ENCODE measurements at places on chromosomes 16 and 17.

DNA sequence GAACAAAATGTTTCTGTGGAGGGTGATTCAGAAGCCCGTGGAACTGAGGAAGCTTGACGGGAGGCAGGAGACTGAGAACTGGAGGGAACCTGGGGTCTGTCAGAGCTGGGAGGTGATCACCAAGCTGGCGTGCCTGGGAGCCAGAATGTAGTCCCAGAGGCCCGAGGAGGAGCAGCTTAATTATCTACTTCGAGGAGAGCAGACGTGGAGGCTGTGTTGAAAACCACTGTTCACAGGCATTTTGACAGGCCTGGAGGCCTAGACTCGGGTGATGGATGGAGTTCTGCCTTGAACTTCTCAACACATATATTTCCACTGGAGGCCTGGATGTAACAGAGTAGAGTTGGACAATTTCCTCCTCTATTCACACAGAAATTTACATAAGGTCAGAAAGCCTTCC is 177.7 kb upstream of the SALL1 start:
- no peak for DNase-seq

DNA sequence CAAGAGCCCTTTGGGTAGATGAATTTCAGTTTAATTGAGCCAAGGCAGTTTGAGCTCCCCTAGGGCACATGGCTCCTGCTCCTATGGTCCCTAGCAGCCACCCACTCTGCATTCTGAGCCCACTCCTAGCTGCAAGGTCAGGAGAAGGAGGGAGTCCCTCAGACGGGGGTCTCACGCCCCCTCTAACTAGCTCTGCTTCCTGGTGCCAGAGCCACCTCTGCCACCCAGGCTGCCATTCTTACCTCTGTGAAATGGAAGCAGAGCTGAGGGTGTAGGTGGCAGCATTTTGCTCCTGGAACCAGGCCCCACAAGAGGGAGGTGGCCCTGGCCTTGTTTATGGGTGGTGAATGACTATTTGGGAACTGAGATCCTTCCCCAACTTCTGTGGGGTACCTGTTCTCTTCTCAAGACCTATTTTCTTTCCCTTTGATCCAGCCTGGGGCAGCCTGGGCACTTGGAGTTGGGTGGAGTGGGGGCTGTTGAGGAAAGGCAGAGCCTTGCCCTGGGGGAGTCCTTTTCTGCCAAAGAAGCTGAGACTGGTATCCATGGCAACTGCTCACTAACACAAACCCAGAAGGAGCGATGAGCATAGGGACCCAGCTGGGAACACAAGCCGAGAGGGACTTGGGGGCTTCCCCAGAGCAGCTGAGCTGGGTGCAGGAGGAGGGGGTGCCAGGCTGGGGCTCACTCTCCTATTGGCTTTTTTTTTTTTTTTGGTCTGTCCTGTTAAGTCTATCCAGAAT is 4.8 kb downstream of the SPNS2 start:
- no peak for DNase-seq

GRCh38 chr16:53601961-53602360 is 99.0 kb upstream of the AKTIP start:
- no peak for DNase-seq

DNA sequence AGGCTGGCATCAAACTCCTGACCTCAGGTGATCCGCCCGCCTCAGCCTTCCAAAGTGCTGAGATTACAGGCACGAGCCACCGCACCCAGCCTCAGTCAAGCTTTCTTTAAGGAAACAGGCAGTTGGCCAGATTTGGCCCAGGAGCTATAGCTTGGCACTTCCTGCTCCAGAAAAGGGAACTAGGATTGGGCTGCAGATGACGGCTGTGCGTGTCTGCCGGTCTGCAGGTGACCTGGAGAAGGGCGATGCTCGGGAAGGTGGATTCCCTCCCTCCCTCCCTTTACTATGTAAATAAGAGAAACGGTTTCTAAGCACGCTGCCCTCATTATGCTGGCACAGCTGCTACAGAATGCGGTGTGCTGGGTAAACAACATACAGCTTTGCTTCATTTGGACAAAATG is 215.9 kb downstream of the RPTOR start:
- no peak for DNase-seq

GRCh38 chr17:82235775-82236141 is 6.9 kb downstream of the SLC16A3 start:
- DNase-seq = no peak

DNA sequence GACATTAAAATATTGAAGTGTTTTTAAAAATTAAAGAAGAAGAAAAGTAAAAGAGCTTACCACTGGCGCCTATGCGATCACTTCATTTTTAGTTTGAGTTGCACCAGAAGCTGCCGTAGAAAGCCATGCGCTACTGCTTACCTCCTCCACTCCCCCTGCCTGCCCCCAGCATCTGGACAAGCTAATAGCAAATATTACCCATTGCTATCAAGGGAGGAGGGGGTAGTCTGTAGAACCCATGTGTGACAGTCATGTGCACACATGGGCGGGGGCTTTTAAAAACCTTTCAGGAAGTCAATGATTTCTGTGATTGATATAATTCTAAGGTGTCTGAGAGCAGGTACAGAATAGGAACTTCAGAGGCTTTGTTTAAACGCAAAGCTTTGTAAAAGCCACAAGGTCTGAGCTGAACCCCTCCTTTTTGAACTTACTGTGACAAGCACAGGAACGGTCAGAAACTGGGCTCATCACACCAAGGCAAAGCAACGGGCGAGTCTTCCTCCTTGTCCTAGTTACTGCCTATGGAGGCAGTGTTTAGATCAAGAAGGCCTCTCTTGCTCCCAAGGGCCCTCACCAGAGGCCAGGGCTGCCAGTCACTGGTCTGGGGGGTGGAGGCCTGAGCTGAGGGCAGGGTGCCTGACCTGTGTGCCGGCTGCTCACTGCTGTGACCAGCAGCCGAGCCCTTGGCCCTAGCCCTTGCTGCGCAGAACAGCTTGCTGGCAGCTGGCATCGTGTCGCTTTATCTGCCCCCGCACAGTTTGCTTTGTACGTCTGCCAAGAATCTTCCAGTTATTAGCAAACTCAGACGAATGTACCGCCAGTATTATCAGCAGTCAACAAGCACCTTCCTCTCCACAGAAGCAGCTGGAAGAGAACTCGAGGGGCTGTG is 15.0 kb downstream of the GINS2 start:
- no peak for DNase-seq

- no peak for DNase-seq
Measured at GRCh38 chr16:84532855-84533486, 28.5 kb upstream of the MEAK7 start.

DNA sequence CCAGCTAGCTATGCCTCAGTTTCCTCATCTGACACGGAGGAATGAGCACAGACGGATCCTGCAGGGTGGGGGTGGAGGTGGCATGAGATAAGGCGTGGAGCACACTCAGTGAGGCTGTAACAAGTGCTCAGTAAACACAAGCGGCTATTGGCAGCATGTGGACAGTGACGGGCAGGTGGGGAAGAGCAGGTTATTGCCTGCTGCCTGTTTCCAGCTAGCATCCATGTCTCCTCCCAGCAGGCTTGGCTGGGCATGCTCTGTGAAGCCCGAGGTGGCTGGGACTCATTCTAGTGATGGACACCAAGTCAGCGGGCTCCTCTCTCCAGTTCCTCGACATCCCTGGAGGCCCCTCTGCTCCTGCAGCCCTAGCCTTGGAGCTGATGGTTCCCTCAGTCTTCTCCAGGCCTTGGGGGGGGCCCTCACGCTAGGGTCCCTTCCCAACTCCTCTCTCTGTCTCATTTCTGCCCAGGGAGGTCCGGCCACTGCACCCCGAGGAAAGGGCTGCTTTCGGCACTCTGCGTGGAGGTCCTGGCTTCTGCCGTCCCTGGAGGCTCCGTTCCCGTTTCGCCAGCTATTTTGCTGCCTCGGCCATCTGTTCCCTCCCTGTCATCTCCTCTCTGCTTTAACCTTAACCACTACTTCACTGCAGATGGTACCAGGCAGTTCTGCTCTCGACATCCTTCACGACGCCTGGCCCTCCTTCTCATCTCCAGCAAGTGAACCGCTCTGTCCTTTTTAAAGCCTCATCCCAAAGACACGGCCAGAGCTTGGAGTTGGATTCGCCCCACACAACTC is 6.2 kb downstream of the RTN4RL1 start:
- no peak for DNase-seq

DNA sequence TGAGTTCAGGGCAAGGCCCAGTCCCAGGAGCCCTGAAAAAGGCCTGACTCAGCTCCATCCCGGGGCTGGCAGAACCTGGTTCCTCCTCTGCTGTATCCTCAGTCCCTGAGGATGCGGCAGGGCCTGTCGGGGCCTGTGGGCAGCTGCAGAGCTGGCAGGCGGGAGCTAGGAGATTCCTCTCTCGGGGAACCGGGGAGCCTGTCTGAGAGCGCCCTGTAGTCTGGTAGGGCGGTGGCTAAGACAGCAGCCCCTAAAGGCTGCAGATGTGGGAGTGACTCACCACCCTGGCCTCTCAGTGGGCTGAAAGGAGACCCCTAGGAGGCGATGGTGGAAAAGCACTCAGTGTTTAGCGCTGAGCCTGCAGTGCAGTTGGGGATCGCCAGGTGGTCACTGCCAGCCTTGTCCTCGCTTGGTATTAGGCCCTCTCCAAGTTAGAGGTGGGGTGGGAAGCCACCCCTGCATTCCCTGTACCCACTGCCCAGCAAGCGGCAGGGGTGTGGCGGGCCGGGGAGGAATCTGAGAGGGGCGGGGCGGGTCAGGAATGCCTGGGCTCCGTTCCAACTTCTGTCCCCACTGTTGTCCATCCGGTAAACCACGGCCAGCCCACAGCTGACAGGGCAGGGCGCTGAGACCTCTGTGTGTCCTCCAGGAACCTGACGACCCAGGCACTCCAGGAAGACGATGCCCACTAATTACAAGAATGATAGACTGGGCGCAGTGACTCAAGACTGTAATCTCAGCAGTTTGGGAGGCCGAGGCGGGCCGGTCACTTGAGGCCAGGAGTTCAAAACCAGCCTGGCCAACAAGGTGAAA is 29.5 kb upstream of the CDH1 start:
- no peak for DNase-seq

DNA sequence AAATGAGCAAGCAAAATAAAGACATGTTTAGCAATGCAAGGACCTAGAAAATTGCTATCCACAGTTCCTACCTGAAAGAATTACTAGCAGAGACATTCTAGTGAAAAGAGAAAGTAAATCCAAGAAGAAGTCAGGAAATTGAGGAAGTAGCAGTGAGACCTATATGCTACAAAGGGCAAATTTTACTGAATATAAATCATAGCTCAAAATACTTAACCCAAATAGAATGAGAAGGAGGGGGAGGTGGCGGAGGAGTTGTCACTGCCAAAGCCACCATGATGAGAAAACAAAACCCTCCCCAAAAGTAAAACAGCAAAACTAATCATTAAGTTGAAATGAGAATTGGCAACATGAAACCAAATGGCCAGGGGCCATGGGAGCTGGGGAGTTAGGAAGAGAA is 39.3 kb downstream of the PITPNM3 start:
- DNase-seq = no peak

GRCh38 chr17:42667088-42667951 is 8.2 kb downstream of the TUBG2 start:
- DNase-seq = no peak

GRCh38 chr17:75345514-75346167 is 56.4 kb upstream of the SLC25A19 start:
- no peak for DNase-seq

- DNase-seq = no peak
Measured at GRCh38 chr16:24255456-24256371, at the start of gene CACNG3. TSS of gene CACNG3 (plus strand) at chr16:24256335. CDS start at chr16:24256755, 420 bp downstream.

DNA sequence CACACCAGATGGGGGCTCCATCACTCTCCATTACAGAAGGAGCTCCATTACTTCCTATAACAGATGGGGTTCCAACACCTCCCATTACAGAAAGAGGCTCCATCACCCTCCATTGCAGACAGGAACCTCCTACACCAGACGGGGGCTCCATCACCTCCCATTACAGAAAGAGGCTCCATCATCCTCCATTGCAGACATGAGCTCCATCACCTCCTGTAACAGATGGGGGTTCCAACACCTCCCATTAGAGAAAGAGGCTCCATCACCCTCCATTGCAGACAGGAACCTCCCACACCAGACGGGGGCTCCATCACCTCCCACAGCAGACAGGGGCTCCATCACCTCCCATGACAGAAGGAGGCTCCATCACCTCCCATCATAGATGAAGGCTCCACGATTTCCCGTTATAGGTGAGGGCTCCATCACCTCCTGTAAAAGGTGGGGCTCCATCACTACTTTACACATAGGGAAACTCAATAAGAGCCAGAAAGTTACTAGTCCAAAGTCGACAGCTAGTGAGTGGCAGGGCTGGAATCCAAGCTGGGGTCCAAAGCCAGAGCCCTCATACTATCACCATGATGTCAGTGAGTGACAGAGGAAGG is 224.8 kb downstream of the RBFOX3 start:
- DNase-seq = no peak

DNA sequence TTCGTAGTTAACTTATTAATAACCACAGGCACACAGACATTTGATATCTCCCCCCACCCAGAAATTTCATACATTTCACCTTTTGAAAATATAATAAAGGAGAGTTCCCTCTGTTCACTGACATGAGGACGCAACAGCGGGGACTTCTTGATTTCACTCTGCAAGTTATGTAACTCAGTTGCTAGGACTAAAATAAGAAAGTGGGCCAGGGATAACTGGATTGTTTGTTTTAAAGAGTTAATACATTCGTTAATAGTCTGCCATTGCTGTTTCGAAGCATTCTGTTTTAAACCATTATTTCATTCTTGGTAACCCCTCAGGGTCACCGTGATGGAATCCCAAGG is 1.2 kb downstream of the RHOT1 start:
- DNase-seq = no peak

GRCh38 chr16:4339909-4340308 is 11.2 kb downstream of the PAM16 start:
- no peak for DNase-seq

- no peak for DNase-seq
Measured at GRCh38 chr17:72390675-72391508, 270.1 kb downstream of the SOX9 start.

DNA sequence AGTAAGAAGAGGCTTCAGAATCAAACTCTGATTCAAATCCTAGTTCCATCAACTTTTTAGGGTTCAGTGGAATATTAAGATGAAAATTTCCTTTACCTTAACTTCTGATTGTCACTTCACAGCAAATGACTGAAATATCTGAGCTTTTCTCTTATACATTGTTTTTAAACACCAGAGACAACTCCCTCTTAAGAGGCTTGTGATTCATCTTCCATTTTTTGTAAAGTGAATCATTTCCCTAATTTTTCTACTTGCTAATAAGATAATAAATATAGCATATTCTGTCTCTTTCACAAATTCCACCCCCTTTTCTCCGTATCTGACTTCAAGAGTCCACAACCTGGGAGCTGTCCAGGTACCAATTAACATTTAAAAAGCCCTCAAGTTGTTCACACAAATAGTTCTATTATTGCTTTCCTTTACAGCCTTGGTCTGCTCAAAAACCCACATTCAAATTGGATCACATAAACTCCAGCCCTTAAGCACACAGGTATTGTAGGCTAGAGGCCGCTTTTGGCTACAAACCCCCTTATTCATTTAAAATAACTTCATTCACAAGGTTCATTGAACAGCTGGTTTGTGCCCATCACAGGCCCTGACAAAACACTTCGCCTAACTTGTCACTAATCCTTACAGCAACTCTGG is 14.1 kb upstream of the UTP6 start:
- no peak for DNase-seq

- DNase-seq = no peak
Measured at GRCh38 chr17:49403514-49404289, 11.0 kb downstream of the PHB1 start.

GRCh38 chr17:76475302-76475701 is 7.9 kb downstream of the AANAT start:
- no peak for DNase-seq

Data from AG09319 (cell line).